WTC11 (cell line): ENCODE measurements at places on chromosomes 13 and 19. TPM values are rescaled to one million over a fixed set of nuclear protein-coding genes. Genes with fewer than 3 reads are reported as not detected.

CD79A gene
- total RNA-seq = 0.42 to 1.2 TPM (median 0.71 TPM) in 3 replicates

ZNF382 gene
- total RNA-seq = 8.2 to 9.5 TPM (median 8.8 TPM) in 3 replicates

DNA sequence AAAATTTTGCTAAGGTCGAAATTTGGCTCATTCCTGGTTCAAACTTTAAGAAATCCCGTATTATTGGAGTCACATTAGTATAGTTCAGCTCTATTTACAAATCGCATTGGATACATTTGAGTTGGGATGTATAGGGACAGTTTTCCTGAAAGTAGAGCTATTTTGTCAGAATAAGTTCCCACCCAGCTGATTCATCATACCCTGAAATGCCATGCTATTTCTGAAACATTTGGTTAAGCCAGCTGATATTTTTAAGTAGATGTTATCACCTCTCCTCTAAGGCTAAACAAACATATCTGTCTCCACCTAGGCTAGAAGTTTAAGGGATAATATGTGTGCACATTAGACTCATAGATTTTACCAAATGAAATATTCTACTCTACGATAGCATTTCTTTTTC is 226.2 kb upstream of the ARGLU1 start:
- no peak for DNase-seq

MISP3 gene
- 2.4 to 3.4 TPM (median 3.2 TPM) in 3 replicates for total RNA-seq
